NCI-H510A (cell line): ENCODE measurements at places on chromosomes 2 and 18.

DNA sequence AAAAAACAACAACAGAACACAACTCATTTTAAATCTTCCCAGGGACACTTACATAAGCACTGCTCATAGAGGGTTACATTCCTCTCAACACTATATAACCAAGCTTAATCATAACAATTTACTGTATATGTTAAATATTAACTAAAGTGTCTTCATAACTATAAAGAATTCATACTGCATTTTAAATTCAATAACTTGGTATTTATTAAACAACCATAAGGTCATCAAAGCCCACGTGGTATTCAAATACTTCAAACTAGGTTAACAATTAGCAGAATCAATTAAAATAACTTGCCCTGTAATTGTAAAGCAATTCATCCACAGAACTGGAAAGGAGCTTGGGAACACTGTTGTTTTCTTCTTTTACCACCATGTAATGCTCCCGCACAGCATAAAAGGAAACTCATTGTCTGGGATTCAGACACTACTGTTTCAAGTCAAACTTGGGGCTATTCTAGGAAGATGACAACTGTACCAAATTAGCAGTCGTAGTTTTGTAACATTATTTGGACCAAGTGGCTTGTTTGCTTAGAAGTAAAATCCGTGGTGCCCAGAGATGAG is 10.4 kb downstream of the GAREM1 start:
- DNase-seq = no peak

- peak; percentile 56 for DNase-seq
Measured at GRCh38 chr2:205706769-205707381, 24.6 kb downstream of the NRP2 start.

DNA sequence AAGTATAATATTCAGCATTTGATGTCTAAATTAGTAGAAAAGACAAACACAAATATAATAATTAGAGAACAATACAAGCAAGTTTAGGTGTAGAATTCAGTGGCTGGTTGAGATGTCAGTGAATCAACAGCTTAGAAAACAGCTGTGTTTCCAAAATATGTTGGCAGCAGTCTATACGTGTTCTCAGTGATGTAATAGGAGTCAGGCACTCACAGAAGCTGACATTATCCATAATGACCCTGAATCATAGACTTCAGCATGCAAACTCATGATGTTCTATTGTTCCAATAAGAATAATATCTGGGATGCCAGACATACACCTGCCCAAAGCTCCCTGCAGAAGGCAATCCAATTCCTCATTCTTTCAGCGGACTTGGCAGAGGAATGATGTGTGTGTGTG is 164.7 kb downstream of the SLC8A1 start:
- no peak for DNase-seq

DNA sequence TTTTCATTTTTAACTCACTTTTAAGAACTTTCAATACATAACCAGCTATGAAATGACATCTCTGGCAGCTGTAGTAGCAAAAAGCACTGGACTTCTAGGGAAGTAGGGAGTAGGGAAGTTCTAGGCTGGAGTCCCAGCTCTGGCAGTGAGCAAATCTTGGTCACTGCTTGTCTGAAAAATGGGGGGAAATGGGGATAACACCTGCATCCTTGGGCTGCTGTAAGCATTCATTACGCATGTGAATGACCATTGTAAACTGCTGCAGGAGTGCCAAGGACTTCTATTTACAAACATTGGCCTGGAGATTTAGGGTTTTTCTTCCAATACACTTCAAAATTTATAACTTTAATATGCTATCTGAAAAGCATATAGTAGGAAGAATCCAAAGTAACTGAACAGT is 972 bp upstream of the MPP4 start:
- DNase-seq = no peak

DNA sequence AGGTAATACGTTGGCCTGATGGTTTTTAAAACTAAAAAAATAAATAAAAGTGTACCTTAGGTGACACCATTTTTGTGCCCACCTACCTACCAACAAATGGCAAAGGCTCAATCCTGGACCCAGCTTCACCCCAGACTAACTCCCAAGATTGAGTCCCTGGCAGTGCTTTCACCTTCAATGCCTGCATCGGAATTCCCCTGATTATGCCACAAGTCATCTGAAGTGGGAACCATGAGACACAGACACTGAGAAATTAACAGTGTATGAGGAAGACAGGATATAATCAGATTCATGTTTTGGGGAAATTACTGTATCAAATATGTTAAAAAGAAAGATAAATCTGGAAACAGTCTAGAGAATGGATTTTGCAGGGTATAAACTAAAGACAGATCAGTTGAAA is 41.6 kb downstream of the ZBTB14 start:
- no peak for DNase-seq

DNA sequence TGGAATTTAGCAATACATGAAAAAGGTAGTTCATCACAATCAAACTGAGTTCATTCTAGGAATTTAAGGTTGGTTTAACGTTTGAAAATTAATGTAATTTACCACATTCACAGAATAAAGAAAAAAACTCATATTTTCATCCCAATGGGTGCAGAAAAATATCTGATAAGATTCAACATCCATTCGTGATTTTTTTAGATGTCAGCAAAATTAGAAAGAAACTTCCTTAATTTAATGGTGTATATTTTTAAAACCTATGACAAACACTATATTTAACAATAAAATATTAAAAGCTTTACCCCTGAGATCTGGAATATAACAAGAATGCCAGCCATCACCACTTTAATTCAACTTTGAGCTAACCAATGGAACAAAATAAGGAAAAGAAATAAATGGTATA is 208.7 kb upstream of the CHAC2 start:
- DNase-seq = no peak

GRCh38 chr2:189522435-189523151 is 58.0 kb downstream of the SLC40A1 start:
- DNase-seq = no peak

DNA sequence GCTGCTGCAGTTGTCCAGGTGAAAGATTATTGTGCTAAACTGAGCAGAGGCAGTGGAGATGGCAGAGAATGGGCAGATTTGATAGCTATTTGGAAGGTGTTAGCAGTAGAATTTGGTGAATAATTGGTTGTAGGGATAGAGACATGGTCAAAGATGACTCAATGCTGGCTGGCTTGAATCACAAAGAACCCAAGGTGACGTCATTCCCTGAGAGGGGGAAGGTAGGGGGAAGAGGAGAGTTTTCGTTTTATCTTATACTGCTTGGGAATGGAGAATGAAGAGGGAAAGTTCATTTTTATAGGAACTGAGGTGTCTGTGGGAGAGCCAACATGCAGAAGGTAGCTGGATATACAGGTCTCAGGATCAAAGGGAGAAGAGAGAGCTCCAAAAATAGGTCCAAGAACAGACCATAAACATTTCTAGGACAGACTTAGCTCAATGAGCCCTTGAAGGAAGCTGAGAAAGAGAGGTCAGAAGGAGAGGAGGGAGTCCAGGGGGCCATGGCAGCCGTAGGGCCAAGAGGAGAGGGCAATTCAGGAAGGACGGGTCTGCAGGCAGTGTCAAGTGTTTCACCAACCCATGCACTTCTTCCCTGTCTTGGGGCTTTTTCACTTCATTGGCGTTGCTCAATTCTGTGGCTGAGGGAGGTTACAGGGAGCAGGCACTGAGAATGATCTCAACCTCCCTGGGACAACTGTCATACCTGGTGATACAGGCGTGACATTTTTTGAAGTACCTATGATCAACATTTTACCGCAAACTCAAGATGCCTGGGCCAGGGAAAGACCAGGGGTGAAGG is 281.3 kb downstream of the TDRD15 start:
- no peak for DNase-seq

GRCh38 chr2:2582998-2583545 is 252.0 kb upstream of the MYT1L start:
- DNase-seq = no peak

GRCh38 chr2:151153601-151154000 is 108.1 kb downstream of the RBM43 start:
- DNase-seq = no peak

GRCh38 chr2:174076975-174077374 is 111.8 kb upstream of the SP3 start:
- DNase-seq = peak; percentile 72

GRCh38 chr2:127479219-127479825 is 47.0 kb downstream of the IWS1 start:
- no peak for DNase-seq

- no peak for DNase-seq
Measured at GRCh38 chr2:38109732-38110181, 33.8 kb upstream of the CYP1B1 start.

DNA sequence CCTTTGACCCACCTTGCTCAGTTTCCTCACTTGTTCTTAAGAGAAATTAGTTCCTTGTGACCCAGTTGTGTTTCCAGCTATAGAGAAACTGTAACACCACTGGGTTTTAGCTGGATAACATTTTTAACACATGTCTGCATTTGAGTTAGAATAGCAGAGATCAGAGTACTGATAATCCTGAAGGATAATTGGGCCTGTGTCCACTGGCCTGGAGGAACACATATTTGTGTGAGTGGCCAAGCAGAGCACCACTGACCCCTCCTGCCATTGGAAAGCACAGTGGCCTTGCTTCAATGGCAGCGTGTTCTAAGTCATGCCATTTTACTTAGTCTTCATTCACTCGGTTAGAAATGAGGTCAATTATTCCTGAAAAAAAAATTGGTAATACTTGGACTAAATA is 42.6 kb downstream of the PKP4 start:
- DNase-seq = no peak

DNA sequence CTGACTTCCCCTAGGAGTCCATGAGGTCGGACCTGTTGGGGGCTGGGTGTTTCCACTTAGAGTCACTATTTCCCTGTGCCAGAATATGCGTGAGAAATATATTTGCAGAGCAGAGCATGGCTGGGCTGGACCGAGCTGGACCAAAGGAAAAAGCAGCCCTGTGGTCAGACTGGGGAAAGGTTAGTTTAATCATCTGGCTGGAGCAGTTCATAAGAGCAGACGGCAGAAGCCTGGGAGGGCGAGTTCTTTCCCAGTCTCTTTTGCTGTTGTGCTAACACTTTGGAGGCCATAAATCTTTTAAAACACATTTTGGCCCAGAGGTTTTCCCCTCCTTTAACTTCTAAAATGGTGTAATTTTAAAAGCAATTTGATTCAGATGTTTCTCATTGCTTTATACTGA is 66.5 kb downstream of the GLI2 start:
- DNase-seq = no peak

GRCh38 chr2:228728961-228729360 is 542.1 kb downstream of the PID1 start:
- no peak for DNase-seq

DNA sequence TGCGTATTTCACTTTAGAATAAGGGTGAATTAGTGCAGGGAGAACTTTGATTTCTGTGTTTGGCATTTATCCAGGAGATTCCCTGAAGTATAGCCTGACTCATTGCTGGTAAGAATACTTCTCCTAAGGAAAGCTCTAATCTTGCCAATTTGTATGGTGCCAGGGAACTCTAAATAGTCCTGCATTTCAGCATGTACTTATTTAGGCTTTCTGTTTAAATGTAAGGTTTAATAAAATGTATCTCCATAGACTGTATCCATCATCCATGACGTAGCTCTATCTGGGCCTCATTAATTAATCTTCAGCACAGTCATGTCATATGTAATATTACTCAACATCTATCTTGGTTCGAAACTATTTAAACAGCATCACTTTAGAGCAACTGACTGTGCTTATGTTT is 127.7 kb downstream of the DOK6 start:
- no peak for DNase-seq

DNA sequence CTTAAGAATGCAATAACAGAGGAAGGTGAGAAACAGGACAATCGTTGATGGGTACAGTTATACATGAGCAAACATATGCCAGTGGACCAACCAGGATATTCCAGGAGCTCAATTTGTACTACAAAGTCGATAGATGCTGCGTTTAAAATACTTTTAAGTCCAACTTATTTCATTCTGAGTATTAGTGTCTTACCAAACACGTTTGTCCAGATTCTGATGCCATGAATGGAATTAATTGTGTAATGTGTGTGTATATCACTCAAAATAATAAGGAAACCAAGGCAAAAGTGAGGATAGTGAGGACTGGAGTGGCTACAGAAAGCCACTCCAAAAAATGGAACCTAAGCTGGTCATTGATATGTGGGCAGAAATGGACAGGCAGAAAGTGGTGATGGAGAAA is 332.6 kb downstream of the RIT2 start:
- DNase-seq = no peak

DNA sequence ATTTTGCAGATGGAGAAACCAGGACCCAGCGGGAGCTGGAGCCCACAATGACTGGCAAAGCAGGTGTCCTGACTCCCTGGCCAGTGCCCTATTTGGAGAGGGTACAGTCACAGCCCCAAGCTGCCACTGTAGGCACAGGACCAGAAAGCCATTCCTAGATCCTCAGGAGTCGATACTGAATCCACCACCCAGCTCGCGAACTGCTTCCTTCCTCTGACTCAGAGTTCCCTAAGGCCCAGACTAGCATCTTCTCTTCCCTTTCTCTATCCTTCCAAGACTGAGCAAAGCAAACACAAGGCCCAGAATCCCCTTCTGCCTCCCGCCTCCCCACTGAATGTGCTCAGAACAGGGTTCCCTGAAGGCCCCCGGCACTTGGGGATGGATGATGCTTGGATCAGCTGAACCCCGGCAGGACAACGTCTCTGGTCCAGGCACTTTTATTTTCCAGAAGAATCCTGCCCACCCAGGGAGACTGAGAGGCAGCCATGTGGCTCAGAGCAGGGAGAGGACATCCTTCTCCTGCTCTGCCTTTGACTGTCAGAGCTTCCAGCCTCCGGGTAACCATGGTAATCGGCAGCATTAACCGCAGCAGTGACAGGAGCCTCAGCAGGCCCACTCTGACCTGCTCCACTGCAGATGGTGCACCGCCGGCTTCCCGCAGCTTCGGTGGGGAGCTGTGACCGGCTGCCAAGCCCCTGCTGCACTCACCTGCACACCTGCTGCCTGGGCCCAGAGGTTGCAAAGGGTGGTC is 34.8 kb upstream of the KLHL29 start:
- no peak for DNase-seq

- DNase-seq = peak; percentile 38
Measured at GRCh38 chr18:77059294-77059916, 73.2 kb downstream of the MBP start.

GRCh38 chr2:71001981-71002570 is 7.4 kb upstream of the TEX261 start:
- DNase-seq = peak; percentile 24

DNA sequence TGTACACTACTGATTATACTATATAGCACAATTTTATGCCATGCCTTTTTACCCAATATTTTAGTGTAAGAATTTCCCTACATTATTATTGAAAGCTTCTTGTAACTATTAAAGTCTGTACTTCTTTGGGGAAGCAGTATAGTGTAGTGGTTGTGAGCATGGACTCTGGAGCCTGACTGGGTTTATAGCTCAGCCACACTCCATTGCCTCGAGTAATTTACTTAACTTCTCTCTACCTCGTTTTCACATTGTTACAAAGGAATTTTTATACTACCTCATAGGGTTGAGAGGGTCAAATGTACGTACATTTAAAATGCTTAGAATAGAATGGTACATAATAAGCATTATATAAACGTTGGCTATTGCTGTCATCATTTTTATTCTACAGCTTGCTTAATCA is 139.2 kb downstream of the UBR3 start:
- no peak for DNase-seq

DNA sequence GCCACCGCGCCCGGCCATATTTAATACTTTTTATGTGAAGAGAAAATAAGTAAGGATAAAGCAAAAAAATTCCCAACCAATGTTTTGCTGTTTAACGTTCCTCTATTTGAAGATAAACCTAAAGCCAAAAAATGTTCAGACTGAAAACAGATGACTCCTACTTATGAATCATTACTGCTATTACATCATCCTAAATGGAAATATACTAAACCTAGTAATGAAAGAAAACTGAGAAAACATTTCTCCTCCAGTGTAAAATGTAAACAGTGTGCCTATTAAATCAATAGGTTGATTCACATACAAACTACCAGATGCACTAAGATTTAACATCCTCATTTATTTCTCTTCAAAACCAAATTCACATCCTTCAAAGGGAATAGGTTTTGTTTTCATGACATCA is 43.5 kb downstream of the CWC22 start:
- no peak for DNase-seq
